A549 (cell line): ENCODE measurements at places on chromosomes 4 and X.

DNA sequence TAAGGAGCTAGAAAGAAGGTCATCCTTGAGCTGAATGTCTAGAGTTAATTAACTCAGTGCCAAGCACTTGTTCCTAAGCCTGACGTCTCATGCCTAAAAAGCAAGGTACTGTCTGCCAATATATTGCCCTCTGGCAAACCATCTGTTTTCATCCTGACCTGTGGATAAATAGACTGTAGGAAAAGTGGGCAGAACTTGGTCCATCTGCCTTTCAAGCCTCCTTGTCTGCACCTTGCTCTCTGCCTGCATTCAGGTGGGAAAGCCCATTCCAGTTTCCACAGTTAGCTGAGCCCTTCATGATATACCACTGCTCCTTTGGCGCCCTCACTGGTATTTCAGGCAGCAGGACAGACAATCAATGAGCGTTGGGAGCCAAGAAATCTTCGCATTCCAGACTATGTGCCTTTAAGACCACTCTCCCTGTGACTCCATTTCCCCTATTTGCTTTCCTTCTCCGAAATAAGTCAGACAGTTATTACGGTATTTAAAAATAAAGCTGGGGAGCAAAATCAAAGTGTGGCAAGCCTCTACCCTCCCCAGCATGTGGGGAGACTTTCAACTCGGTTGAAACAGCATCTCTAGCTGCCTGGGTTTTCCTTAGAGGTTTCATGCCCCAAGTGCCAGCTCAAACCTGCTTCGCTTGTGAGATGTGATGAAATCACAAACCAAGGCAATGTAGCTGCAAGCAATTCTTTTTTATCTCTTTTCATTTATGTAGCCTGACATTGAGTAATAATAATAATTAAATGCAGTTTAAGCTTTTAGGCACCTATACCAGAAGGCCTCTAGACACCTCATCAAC lies 2.5 kb upstream of the CCDC149 start:
- no peak for DNase-seq

DNA sequence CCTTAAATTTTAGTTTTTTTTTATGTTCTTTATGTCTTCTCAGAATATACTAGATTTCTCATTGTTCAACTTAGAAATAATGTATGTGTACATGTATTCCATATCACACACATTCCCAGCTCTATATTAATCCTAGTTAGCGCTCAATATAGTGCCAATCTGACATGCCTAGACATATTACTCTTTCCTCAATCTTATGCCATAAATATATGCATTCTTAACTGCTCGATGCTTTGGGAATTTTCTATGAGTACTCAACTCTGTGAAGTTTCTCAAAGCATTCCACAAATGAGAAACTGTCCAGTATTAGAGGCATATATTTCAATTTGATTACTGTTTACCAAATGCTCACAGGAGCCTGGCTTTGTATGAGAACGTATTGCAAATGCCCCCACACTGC lies 231.2 kb upstream of the VEGFC start:
- no peak for DNase-seq

DNA sequence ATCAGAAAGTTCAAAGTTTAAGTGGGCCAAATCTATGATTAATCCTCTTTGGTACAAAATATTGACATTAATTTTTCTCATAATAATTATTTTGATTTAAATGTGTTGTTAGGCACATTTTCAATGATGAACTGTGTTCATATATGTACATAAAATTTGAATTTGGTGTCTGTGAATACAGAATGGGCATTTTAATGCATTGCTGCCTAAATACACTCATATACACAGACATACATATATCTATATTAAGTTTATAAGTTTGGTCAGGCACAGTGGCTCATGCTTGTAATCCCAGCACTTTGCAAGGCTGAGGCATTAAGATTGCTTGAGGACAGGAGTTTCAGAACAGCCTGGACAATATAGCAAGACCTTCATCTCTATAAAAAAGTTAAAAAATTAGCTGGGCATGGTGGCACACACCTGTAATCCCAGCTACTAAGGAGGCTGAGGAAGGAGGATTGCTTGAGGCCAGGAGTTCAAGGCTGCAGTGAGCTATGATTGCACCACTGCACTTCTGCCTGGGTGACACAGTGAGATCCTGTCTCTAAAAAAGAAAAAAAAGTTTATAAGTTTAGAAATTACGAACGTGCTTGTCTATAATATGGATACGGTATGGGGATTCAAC lies 12.3 kb upstream of the BMP2K start:
- DNase-seq, result no peak

- no peak for DNase-seq
These were observed 344.9 kb downstream of the BCOR start for GRCh38 chrX:39752815-39753214.
